Stimulated activated CD4-positive, alpha-beta T cell treated with anti-CD3 and anti-CD28 coated beads, Interleukin-15, amount 100 ng/mL, for 1 hour (primary cell): ENCODE measurements at places on chromosomes 7 and 10.

- no peak for DNase-seq
Measured at GRCh38 chr7:118312966-118313365, 88.5 kb downstream of the ANKRD7 start.

GRCh38 chr10:58372607-58373441, 12.4 kb upstream of the TFAM start:
- no peak for DNase-seq

GRCh38 chr10:18005781-18006456, 54.2 kb downstream of the SLC39A12 start:
- no peak for DNase-seq

DNA sequence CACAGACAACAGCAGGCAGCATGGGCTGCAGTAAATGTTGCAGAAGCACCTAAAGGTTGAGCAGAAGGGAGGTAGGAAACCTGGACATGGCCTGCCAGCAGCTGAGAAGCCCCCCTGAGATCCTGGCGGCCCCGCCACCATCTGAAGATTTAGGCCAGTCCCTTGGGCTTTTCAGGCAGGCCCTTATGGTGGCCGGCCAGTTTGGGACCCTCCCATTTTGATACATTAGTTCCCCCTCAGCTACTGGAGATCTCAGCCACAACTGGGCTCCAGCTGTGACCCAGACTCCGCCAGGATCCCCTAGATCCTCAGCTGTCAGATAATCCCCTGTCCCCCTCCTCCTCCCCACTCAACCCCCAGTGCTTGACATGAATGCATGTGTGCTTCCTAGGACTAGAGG, 34.4 kb downstream of the ZNF783 start:
- no peak for DNase-seq

- DNase-seq = no peak
Measured at GRCh38 chr10:76282061-76283025, 850.9 kb downstream of the LRMDA start.

GRCh38 chr10:11282156-11282555, 264.5 kb downstream of the CELF2 start:
- DNase-seq = no peak

GRCh38 chr7:24987331-24987842, 7.4 kb upstream of the OSBPL3 start:
- no peak for DNase-seq

DNA sequence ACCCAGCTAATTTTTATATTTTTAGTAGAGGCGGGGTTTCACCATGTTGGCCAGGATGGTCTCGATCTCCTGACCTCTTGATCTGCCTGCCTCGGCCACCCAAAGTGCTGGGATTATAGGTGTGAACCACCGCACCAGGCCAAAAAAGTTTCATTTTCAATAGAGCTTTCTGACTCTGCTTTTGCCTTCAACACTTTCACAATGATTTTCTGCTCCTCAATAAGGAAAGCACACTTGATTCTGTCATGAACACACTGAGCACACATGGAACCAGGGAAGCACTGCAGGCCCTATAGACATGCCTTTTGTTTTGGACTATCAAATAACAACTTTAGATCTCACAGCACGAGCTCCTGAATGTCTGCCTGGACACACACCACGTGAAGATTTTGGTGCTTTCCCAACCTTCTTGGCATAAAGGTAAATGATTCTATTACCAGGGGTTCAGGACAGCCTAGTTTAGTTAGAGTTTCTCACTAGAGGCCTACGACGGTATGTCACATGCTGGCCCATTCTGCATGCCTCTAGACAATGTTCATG, 8.0 kb downstream of the RRP12 start:
- no peak for DNase-seq

- DNase-seq = no peak
Measured at GRCh38 chr7:15309872-15310271, 251.9 kb downstream of the AGMO start.

DNA sequence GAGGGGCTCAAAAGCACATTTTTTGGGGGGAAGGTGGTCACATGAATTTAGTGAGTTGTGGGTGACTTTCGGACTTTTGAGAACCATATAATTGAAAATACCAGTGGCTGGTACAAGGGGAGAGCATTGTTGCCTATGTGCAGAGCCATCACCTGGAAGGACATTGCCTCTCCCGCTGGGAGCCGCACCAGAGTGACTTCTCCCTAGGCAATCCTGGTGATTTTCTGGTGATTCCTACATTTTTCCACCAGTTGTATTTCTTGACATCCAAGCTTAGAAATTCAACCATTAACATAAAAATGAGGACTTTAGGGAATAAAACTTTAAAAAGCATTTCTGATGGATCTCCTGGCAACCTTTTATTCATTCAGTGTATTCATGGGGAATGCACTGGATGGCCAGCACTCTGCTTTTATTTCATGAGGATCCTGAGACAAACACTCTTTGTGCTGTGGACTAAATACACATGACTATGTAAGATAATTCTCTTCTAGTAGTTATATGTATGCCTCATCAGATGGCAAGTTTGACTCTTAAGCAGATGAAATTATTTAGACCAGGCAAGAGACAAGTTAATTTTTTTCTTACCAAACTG, 41.8 kb upstream of the MKI67 start:
- DNase-seq = no peak

GRCh38 chr10:98486421-98486820, 39.7 kb upstream of the HPS1 start:
- no peak for DNase-seq

DNA sequence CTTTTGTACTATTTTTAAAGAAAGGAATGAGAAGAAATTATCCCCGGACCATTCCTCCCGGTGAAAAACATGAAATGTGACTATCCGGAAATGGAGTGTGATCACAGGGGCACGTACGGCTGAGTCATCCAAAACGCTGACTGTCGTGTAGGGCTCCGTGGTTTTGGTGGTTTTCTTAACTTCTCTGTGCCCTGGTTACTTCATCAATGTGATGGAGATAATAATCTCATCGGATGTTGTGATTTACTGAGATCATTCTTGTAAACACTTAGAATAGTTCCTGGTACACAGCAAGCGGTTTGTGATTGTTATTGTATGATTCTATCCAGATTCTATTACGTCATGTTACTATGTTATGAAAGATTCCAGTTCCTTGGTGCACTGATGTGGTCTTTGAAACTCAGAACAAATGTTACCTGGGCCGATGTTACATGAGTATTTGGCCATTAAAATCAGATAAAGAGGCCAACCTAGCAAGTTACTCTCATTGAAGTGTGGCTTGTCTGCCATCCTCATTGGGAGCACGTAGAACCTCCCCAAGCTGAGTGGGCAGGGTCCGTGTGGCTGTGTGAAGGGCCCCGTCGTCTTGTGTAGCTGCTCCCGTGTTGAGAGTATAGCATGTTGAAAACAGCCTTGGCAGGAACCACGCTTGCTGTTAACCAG, 99.5 kb downstream of the CAMK1D start:
- peak; percentile 42 for DNase-seq

DNA sequence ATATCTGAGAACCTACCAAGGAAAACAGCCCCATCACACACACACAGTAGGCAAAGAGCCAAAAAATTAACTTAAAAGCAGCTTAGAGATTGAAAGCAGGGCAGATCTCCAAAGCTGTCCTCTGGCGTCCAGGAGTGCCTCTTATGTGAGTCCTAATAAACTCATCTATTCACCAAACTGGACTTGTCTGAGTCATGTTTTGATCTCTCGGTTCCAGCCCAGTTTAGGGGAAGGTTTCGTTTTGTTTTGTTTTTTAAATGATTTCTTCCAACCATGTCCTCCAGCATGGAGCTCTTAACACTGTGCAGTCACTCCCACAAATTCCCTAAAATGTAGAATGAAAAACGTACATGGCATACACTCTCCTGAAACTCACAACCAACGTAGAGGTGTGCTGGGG, 6.7 kb upstream of the PRSS37 start:
- no peak for DNase-seq

DNA sequence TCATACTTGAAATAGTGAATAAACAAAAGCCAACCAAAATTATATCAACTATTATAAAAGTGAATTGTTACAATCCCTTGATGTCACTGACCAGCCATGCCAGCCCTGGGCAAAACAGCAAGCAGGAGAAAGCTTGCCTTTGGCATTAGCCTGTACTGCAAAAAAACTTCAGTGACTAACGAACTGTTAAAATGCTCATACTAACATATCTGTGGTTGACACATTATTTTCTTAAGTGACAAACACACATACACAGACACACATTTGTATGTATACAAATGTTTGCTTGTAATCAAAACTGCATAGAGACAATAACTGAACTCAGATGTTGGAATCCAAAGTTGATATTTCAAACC, 29.5 kb downstream of the CHCHD3 start:
- no peak for DNase-seq

DNA sequence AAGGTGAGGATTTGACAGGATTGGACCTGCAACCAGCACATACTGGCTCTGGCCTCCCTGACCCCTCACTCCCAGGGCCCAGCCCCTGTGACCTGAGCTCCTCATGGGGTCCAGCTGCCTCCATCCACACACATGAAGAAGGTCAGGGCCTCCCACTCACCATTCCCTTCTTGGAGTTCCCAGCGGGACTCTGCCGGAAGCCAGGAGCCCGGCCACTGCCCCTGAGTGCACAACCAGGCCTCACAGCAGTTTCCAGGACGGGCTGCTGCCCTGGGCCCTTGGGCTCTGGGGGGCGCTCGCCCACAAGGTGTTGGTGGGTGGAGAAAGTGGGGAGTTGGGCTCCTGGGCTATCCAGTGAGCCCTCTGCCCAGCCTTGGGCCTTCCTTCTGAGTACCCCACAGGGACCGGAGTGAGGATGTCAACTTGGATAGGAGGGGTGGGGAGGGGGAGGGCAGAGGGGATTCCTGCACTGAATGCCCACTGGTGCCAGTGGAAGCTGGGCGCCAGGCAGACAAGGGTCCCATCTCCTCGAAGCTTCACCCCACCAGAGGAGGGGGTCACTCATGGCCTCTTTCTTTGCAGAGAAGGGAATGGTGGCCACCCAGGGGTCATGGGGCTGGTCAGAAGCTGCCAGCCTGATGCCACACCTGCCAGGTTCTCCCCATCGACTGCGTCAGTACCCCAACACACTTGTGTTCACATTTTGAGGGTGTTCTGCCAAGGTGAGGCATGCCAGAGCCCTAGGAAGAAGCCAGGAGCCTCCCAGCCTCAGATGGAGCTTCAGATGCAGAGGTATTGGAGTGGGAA, 115.3 kb downstream of the PTPN20 start:
- DNase-seq = no peak

DNA sequence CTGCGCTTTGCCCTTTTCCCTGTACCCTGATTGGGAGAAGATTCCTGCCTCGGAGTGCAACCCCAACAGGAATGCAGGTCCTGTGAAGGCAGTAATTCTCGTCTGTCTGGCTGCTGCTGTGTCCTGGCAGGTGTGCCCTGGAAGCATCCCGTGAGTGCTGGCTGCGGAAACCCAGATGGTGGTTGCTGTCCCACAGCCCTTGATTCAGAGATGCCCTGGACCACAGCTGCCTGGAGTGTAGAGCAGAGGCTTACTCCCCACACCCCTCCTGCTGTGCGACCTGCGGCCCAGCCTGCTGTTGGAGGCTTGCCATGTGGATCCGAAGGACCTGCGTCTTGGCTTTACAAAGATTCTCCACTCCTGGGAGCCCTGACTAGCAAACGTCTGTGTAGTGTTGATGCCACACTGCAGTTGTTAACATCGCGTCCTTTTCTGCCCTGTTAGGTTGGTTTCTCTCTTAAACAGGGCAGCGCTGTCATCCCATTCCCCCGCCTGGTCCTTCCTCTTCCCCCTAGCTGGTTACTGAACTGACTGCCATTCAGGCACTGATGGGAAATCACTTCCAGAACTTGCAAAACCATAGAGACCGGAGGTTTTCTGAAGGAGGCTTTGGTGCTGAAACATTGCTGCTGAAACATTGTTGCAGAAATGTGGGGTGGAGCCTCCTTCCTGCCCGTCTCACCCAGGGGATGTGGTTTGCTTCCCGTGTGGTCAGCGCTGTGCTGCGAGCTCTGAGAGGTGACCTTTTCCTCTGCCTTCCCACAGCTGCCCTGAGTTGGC, 53.3 kb downstream of the DNAJB6 start:
- DNase-seq = no peak

- DNase-seq = no peak
Measured at GRCh38 chr10:94991243-94991888, 52.9 kb downstream of the CYP2C9 start.

- no peak for DNase-seq
Measured at GRCh38 chr10:104307576-104308438, 30.5 kb downstream of the ITPRIP start.

DNA sequence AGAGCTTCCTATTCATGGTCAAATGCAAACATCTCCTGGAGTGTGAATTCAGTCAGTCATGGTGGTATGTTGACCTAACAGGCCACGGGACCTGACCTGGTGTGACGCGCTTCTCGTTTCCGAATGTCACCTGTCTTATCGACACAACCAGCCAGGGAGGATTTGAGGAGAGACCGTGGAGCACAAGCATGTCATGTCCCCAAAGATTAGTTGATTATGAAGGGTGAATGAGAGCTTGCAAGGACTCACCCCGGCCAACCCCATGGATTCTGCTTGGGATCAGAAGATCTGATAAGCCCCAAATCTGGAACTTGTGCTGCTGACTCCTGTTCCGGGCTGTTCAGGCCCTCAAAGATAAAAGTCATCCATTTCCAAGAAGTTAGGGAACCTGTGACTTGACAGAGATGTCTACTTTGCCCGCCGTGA, 10.5 kb downstream of the ADRA2A start:
- no peak for DNase-seq

GRCh38 chr7:92421676-92422435, 25.4 kb upstream of the GATAD1 start:
- DNase-seq = no peak

DNA sequence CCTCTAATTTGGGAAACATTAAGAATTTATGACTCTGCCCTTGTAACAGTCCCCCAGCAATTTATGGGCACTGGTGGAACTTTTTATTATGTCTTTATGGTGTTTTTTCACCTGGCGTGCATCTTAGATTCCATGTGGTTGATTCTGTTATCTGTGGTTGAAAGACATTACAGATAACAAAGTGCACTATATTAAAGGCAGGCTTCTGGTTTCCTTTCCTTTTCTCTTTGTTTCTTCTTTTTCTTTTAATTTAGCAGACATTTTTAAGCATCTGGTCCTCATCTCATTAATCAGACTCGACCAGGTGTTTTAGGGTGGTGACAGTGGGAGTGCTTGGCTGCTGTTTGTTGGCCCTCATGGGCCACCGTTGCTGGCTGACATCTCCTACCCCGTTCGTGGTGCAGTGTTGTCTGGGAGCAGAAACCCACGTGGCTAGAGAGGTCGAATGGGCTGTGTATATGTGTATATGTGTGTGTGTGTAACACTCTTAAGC, 77.4 kb downstream of the LRMDA start:
- DNase-seq = no peak

DNA sequence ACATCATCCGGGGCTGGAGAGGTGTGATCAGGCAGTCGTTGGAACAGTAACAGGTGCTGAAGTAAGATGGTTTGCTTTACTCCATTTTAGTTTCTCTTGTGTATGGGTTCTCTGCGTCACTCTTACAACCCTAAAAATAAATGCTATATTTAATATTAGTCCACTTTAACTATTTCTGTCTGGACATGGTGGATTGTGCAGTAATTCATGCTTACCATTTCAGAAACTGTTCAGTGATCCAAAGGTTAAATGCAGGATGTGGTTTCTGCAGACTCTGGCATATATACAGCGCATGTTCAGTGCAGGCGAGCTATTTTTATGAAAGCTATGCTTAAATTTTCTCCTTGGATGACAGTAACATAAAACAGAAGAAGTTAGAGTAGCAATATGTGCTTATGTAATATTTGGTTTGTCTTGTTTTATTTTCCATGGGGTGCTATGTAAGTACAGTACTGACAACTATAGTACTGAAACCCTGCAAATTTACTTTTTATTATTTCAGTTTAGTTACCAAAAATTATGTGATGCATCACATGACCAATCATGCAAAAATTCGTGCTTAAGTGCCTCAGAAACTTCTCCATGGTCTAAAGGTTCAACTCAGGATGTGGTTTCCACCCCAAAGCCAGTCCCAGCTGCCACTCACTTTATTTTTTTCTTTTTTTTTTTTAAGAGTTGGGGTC, 46.6 kb upstream of the GRID1 start:
- DNase-seq = no peak
